ENCODE measurements at places on chromosomes 16 and 17.

DNA sequence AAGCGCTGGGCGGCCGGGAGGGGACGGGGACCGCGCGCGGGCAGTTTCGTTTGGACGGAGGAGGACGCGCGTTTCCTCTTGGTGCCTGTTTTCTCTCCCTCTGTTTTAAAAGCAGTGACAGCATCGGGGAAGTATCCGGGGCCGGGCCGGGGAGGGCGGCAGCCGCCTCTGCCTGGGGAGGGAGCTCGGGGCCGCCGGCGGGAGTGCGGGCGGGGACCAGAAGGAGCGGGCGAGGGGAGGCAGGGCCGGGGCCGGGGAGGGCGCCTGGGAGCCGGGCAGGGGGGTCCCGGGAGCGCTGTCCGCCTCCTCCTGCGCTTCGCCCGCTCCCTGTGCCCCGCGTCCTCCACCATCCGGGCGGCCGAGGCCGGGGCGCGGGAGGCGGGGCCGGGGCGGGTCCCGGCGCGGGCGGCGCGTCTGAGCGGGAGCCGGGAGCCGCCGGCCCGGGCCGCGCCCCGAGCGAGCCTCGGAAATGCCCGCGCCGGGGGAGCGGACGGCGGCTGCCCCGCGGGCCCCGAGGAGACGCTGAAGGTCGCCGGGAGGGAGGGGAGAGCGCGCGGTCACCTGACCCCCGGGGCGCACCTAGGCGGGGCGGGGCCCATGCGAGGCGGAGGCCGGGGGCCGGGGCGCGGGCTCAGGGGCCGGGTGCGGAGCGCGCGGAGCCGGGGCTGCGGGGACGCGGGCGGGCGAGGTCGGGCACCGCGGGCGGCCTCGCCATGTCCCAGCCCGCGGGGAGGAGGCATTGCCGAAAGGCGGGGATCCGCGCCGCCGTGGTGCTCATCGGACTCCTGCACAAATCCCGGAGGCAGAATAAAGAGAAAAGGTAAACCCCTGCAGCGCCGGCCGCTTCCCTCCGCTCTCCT, 57.3 kb downstream of the RAP1GAP2 start:
- DNase-seq: no peak

- no peak for DNase-seq
Observed at GRCh38 chr17:82228842-82229697, at the start of gene SLC16A3. TSS of gene SLC16A3 (plus strand) at chr17:82229042. CDS start at chr17:82236009, 6,967 bp downstream.

GRCh38 chr17:76826330-76827068, 41.7 kb upstream of the MGAT5B start:
- DNase-seq: no peak

- DNase-seq: no peak
Observed at GRCh38 chr17:82737967-82738877, 2.8 kb downstream of the FN3K start.

All from stimulated activated CD4-positive, alpha-beta T cell treated with anti-CD3 and anti-CD28 coated beads, TNF-alpha, amount 100 ng/mL, for 1 hour (primary cell).